ENCODE measurements at places on chromosomes 1 and 21. TPM values are rescaled to one million over a fixed set of nuclear protein-coding genes. Genes with fewer than 3 reads are reported as not detected.

Gene CCDC190
- polyA plus RNA-seq, result not detected

Gene AHCTF1
- polyA plus RNA-seq, result 52.8 TPM

Gene FCRL6
- polyA plus RNA-seq, result 0.41 TPM

Gene SPATA6
- polyA plus RNA-seq, result 16.7 TPM

Gene B3GALT2
- polyA plus RNA-seq, result 16.9 TPM

Gene ELAVL4
- 4.0 TPM for polyA plus RNA-seq

Gene S100A7
- not detected for polyA plus RNA-seq

Measured in left renal pelvis (tissue), 4 donors.